ENCODE measurements at places on chromosomes 11 and 22.

DNA sequence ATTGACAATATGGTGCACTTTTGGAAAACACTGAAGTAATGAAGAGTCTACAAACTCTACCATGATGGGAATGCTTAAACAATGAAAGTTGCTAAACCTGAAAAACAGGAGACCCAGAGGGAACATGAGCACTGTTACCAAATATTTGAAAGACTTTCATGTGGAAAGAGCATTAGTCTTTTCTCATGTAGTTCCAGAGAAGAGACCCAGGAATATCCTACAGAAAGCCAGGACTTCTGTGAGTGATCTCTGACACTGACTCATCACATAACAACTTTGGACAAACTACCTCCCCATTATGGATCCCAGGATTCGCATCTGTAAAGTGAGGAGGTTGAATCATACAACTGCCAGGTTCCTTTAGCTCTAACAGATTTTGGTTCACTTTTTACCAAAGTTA lies 62.2 kb downstream of the FAM181B start:
- DNase-seq, result no peak

DNA sequence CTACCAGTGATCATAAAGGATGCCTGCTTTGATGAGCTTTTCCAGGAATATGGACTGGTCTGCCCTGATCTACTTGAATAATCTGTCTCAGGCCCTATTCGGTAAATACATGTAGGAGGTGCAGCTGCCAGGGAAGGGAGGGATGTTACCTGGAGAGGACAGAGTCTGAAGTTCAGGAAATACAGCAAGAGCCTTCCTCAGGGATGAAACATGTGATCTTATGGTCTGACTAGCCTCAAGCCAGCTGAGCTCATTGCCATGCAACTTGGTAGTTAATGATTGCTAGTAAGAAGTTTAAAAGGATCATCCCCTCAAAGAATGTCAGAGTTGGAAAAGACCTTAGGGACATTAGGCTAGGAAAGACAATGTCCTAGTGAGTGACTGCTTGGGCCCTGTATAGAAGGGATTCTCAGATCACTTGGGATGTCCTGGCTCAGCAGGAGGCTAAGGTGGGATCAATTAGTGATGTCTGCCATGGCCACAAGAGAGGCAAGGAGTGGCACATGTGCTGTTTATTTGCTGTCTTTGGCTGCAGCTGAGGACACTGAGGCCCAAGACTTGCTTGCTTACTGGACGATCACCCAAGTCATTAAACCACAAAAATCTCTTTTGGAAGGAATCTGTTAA lies 18.5 kb downstream of the PTPRJ start:
- DNase-seq, result no peak

DNA sequence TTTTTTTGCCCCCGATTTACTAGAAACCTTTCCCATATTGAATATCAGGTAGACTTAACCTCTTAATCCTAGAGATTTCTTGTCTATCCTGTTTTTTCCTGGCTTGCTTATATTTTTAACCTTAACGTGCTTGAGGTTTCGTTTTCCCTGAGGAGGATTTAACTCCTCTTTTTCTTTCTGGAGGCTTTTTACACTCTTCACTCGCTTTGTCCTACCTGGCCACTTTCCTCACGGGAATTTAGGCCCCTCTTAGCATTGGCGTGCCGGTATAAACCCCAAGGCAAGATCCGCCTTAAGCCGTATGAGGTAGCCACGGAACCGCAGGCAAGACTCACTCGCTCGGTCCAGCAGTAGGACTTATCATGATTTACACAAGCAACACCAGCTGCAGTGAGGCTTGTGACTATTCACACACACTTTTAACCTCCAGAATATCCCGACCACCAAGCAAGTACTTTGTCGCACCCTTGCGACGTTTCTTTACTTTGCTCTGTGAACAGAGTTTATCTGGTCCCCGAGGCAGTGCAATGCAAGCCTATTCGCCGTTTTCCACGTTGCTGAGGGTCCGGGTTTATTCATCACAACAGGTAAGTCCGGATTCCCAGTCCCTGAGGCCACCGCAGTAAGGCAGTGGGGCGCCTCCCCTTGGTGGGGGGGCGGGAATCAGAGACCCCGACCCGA lies 20.6 kb upstream of the ALDH3B2 start:
- no peak for DNase-seq

GRCh38 chr22:43924877-43925276 lies 1.3 kb downstream of the PNPLA3 start:
- DNase-seq, result no peak

- DNase-seq, result no peak
These were observed 102.0 kb downstream of the GRIK4 start for GRCh38 chr11:120613264-120614226.

- DNase-seq, result no peak
These were observed 7.3 kb upstream of the KCNJ1 start for GRCh38 chr11:128874427-128874826.

- no peak for DNase-seq
These were observed 63.9 kb downstream of the GAS2 start for GRCh38 chr11:22730319-22730718.

GRCh38 chr22:28989035-28989464 lies 72.6 kb downstream of the C22orf31 start:
- no peak for DNase-seq

- DNase-seq, result no peak
These were observed 973.2 kb downstream of the NTM start for GRCh38 chr11:132343445-132344175.

DNA sequence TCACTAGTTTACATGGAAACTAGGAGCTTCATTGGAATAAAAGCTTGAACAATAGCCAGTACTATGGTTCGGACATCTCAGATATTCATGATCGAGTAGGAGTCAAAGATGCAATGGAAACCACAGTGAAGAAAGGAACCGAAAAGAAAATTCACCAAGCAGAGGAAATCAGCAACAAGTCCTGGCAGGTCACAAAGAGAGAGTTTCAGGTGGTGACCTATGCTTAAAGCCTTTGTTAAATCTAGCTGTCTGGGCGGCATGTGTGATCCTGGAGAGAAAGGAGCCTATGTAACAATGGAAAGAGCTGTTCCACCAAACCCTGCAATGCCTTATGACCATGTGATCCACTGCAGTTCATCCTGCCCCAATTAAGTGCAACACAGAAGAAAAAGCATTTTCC lies 68.9 kb upstream of the POU2AF2 start:
- DNase-seq, result no peak

GRCh38 chr11:72859126-72859525 lies 44.9 kb downstream of the ATG16L2 start:
- DNase-seq, result no peak

Data from NCI-H2081 treated with DMSO at 0.1 percent for 48 hours (cell line).